NCI-H1092 treated with DMSO at 0.1 percent for 48 hours (cell line): ENCODE measurements at places on chromosomes 3 and 15.

GRCh38 chr3:175397372-175397771 is 538.2 kb downstream of the NAALADL2 start:
- DNase-seq: no peak

- no peak for DNase-seq
Measured at GRCh38 chr3:60528651-60529050, 722.6 kb downstream of the FHIT start.

DNA sequence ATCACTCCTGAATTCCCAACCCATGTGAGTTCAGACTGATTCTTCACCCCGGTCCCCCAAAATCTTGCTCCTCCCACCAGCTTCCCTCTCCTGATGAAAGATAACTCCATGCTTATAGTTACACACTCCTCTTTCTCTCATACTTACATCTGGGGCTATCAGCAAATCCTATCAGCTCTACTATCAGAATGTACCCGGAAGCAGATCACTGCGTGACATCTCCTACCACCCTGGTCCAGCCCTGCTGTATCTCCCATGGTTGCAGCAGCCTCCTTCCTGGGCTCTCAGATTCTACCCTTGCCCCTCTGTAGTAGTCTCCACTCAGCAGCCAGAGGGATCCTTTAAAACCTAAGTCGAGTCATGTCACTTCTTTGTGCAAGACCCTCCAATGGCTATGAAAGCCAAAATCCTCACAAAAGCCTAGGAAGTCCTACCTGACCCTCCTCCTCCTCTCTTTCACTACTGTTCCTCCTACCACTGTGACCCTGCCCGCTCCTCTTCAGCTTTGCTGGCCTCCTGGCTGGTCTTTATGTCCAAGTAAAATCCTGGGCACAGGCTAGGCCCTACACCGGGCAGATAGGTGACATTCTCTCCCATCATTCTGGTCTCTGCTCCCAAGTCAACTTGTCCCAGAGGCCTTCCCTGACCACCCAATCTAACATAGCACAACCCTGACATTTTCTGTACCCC is 16.2 kb downstream of the XIRP1 start:
- no peak for DNase-seq

DNA sequence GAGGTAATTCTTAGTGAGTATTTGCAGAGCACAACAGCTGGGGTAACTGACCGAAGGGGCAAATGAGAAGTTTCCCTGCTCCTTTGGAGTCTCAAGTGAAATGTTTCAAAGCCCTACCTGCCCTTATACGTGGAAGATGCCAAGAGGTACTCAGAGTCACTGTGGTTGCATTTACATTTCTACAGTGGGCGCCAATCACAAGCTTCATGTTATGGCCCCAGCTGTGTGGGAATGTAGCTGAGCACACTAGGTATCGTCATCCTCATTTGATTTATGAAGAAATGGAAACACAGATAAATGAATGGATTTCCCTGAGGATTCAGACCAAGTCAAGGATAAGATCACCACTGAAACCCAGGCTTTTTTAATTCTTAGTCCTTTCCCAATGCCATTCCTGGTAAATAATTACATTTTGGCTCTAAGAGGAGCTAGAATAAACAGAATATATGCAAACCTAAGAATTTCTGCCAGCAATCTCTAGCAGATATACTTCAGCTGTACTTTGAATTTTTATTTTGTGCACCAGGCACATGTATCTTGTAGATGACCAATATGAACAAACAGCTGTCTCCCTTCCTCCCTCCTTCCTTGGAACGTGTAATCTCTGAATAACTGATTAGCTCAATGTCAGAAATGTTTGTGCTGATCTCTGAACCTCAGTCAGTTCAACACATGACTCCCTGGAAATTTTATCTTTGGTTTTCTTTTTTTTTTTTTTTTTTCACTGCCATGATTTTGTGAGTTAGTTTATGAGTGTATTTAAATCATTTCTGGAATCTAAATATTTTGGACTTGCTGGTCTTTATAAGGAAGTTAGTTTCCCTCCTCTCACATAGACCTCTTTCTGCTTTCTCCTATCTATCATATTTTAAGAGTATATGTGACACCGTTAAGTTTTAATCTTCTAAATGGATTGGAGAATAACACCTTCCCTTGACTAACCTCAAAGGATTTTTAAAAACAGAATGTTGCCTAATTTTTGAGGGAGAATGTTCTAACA is 69.2 kb downstream of the MAP2K5 start:
- DNase-seq: no peak

DNA sequence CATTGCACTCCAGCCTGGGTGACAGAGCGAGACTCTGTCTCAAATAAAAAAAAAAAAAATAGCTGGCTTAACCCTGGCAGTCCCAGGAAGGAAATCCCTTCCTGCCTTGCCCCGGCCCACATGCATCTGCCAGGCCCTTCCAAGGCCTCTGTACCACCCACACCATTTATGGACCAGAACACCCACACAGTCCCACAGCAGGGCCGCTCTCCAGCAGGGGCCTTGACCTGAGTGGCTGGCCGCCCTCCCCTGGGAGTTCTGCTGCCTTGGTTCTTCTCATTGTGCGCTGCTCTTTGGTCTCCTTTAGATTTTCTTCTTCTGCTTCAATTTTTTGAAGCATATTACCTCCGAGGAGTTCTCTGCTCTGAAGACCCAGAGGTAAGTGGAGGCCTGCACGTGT is 16.1 kb upstream of the CPNE9 start:
- DNase-seq: no peak

DNA sequence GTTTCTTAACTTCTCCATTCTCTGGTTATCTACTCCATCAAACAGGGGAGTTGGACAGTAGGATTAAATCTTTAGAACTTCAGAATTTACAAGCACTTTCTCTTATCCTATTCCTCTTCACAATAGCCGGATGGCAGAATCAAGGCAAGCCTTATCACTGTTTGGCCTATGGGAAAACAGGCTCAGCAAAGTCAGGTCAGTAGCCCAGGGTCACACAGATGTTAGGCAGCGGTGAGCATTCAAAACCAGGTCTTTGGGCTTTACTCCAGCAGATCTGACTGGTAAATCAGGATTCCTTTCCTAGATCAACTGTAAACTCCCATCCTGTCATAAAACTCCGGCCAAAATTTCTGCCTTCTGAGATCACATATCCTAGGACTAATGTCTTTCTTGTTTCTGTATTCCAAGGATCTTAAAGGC is 258.4 kb downstream of the OPA1 start:
- DNase-seq: no peak

- no peak for DNase-seq
Measured at GRCh38 chr3:173045770-173046382, 95.2 kb downstream of the SPATA16 start.

DNA sequence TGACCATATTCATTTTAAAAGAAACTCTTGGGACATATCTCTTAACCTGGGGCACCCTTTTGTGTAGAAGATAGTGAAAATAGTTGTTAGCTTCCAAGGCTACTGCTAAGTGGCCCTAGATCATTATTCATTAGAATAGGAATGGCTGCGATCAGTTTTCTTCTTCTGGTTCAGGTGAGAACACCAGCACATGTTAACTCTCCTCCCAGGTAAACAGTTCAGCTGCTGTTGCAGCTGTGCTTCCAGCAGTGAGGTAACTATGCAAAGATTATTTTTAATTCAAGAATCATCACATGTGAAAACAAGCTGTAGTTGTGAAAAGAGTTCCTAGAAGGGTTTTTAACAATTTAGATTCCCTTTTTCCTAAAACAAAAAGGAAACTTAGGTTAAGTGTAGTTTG is 43.3 kb downstream of the ZPLD1 start:
- DNase-seq: no peak

- DNase-seq: no peak
Measured at GRCh38 chr3:170717410-170718402, 131.8 kb upstream of the SLC7A14 start.

DNA sequence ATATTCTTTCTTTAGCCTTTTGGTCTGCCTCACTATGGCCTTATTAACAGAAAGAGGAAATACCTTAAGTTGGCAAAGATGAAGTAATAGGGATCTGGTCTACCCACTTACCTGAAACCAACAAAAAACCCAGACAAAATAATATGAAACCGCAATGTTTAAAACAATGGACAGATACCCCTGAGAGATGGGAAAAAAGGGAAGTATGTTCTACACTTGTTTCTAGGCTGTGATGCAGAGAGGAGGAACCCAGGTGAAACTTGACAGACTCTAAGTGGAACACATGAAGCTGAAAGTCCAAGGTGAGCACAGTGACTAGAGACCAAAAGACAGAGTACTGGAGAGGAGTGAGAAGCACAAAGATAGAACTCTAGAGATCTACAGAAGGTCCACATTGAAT is 78.4 kb downstream of the NR2E3 start:
- DNase-seq: no peak

DNA sequence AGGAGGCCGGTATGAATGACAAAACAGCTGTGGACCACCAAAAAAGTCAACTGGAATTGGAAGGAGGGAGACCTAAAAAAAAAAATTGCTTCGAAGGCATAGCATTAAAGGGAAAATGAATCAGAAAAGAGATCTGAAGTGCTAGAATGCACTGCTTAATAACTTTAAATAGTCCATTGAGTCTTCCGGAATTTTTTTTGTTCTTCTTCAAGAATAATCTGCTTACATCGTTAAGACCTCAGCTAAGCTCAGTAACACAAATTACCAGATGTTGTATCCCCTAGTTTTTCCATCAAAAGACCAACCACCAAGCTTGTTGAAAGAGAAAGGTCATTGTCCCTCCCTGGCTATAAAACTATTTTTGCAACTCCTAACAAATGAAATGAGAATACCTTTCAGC is 560.5 kb downstream of the NR2F2 start:
- DNase-seq: no peak

DNA sequence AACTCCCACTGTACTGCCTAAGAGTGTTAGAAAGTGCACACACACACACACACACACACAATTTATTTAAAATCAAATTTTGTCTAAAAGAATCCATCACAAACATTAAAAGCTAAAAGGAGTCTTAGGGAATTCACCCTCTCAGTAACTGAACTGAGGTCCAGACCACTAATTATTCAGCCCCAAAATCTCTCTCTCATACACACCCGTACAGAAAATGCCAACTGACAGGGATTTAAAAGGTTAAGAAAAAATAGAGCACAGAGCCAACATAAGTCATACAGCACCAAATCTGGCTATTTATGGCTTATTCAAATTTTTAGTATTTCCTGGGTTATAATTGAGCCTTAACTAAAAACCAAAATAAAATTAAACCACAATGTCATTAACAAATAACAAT is 20.7 kb downstream of the GBE1 start:
- DNase-seq: no peak

- DNase-seq: no peak
Measured at GRCh38 chr3:127061641-127062040, 78.7 kb downstream of the PLXNA1 start.

- no peak for DNase-seq
Measured at GRCh38 chr3:126061301-126062032, 22.5 kb downstream of the SLC41A3 start.

DNA sequence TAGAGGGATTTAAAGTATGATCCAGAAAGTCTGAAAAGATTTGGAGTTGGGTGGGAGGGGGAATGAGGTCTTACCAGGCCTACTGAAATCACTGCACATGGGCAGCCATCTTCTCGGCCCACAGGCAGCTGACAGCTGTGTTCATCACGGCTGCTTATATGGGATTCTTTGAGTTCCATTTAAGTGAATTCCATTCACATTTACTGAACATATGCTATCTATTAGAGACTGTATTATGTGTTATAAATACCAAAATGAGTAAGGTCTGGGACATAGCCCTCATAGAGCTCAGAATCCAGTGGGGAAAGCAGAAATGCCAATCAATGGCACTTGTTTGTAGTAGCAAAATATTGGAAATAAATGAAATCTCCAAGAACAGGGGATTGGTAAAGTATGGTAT is 91.1 kb downstream of the TRIM42 start:
- DNase-seq: no peak

DNA sequence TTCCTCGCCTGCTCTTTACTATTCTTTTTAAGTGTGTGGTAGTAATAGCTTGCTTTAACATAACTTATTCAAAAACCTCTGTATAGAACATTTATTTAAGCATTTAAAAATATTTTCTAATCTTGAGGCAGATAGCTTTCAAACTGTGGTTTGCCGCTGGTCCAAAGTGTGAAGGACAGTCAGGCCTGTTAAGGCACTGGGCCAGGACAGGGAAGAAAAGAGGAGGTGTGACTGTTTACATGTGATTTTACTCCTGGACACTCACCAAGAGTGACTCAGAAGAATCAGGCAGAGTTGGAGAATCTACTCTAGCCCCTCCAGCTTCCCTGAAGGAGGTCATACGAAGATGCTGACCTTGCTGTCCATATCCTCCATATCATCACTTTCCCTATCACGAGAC is 44.7 kb downstream of the CEP152 start:
- DNase-seq: no peak

GRCh38 chr3:169528289-169528688 is 135.2 kb downstream of the MECOM start:
- DNase-seq: no peak

- no peak for DNase-seq
Measured at GRCh38 chr15:52912172-52912571, 122.0 kb upstream of the ONECUT1 start.

DNA sequence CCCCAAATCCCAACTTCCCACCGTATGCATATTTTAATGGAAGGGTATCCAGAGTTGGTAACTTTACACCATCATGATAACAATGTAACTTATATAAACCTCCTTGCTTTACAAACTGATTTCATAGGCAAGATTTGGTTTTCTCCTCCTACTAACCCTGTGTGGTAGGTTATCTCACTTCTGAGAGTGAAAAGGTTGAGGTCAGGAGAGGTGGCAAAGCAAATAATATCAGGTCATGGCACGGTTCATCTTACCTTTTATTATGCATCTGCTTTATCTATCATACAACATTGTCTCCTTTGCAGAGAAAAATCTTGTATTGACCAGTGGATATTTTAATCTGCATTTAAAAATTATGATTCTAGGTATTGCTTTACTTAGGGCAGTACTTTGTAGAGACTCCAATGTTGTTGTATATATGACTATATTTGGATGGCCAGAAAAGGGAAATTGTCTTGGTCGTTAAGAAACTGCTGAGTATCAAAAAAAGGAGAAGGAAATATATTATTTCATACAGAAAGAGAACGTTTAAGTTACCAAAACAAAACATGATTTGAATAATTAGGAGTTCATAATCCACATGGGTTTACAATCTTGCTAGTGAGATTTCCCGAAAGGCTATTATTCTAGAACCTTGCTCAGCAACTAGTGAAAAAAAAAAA is 30.4 kb downstream of the NFKBIZ start:
- DNase-seq: no peak

GRCh38 chr3:127616836-127617605 is 12.0 kb upstream of the PODXL2 start:
- DNase-seq: no peak

GRCh38 chr15:101672298-101672697 is 20.1 kb upstream of the TM2D3 start:
- DNase-seq: no peak

- no peak for DNase-seq
Measured at GRCh38 chr3:175153595-175153994, 294.5 kb downstream of the NAALADL2 start.

DNA sequence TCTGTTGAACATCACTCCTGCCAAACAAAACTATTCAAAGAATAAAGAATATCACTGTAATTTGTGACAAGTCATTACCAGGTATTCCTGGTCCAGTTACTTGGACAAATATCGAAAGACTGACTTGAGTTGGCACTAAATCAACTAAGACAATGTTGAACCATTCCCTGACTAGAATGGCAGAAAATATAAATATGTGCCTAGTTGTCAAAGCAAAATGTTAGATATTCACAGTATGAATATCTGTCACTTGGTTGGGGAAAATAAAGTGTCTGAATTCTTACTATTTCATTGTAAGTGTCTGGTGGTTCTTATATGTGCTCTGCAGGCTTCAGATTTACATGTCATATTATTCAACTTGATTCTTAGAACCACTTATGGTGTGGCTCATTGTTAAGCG is 470.2 kb downstream of the NAALADL2 start:
- DNase-seq: no peak

GRCh38 chr15:39817892-39818291 is 35.3 kb upstream of the FSIP1 start:
- no peak for DNase-seq
